Natural killer cell treated with Interleukin-12 subunit alpha and Interleukin-12 subunit beta and Interleukin-15 and Interleukin-18, amount 100 ng/mL, for 72 hours (primary cell): ENCODE measurements at places on chromosomes 7 and 10. TPM values are rescaled to one million over a fixed set of nuclear protein-coding genes. Genes with fewer than 3 reads are reported as not detected.
A peak's percentile ranks its signal among the peaks of the same experiment; 100 is the strongest.

The UTF1 gene
- not detected for total RNA-seq

GRCh38 chr7:30984359-30985107, 20.8 kb downstream of the GHRHR start:
- DNase-seq, result no peak
- H3K27ac ChIP-seq, result no peak overlapping the region
- H3K36me3 ChIP-seq, result no peaks in the 10 kb centered on the region
- no peak overlapping the region for H3K4me3 ChIP-seq
- peaks cover 30% of the 10 kb centered on the region for H3K27me3 ChIP-seq

- DNase-seq, result no peak
- H3K27ac ChIP-seq, result peak overlapping the region; percentile 83
- peaks cover 6% of the 10 kb centered on the region for H3K36me3 ChIP-seq
- H3K4me3 ChIP-seq, result peak overlapping the region; percentile 89
- H3K27me3 ChIP-seq, result no peaks in the 10 kb centered on the region
- peaks cover 17% of the 10 kb centered on the region for H3K4me1 ChIP-seq
Observed at GRCh38 chr10:70145166-70145665, 1.3 kb downstream of the TYSND1 start.

- no peak for DNase-seq
- H3K36me3 ChIP-seq, result peaks cover 7% of the 10 kb centered on the region
- H3K4me1 ChIP-seq, result peaks cover 32% of the 10 kb centered on the region
- no peaks in the 10 kb centered on the region for H3K27me3 ChIP-seq
- H3K27ac ChIP-seq, result no peak overlapping the region
Observed at GRCh38 chr7:6376820-6377219, 70.9 kb downstream of the DAGLB start.

- H3K4me1 ChIP-seq, result peaks cover 24% of the 10 kb centered on the region
- H3K27ac ChIP-seq, result no peak overlapping the region
- H3K4me3 ChIP-seq, result no peak overlapping the region
- peaks cover 22% of the 10 kb centered on the region for H3K36me3 ChIP-seq
- no peak for DNase-seq
Observed at GRCh38 chr10:73159038-73159648, 8.7 kb downstream of the ECD start.

The HMX2 gene
- total RNA-seq, result not detected

The CRTAC1 gene
- not detected for total RNA-seq

- no peak overlapping the region for H3K27ac ChIP-seq
- no peaks in the 10 kb centered on the region for H3K36me3 ChIP-seq
- DNase-seq, result no peak
- H3K4me3 ChIP-seq, result no peak overlapping the region
- no peaks in the 10 kb centered on the region for H3K4me1 ChIP-seq
Observed at GRCh38 chr10:57638411-57638810, 629.3 kb downstream of the IPMK start.

The TMEM178B gene
- total RNA-seq, result 8.2 TPM

GRCh38 chr10:18157881-18158280, 17.7 kb downstream of the CACNB2 start:
- H3K4me1 ChIP-seq, result no peaks in the 10 kb centered on the region
- DNase-seq, result no peak
- H3K4me3 ChIP-seq, result no peak overlapping the region

The EMX2 gene
- not detected for total RNA-seq

DNA sequence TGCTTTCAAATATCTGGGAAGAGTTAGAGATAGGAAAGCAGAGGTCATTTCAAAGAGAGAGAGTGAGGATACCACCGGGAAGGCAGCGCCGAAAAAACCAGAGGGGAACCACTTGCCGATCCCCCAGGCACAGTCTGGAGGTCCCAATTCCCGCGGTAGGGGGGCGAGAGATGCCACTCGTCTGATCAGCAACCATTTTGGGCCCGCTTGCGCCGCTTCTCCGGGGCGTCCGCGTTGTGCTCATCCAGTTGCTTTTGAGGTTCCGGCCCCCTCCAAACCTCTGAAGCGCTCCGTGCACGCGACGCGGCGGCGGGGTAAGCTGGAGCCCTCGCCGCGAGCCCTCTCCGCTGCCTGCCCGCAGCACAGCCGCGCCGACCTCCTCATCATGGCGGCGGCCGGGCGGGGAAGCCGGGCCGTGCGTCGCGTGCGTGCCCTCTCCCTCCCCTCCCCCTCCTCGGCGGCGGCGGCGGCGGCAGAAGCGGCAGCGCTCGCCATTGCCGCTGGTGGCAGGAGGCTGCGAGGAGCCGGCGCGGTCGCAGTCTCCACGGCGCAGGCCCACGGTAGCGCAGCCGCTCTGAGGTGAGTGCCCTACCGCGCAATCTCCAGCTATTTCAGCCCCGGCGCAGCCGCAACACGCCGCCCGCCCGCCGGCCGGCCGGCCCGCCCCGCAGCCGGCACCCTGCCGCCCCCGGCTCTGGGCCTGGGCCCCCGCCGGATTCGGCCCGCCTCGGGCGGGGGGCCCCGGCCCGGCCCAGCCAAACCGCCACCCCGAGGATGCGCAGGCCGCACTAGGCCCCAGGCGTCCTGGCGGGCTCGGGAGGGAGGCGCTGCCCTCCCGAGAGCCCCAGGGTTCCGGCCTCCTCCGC, at the start of gene NRF1:
Gene NRF1 (plus strand): TSS at position 475 of the 866 bp plus-strand sequence. CDS start 45,632 bp downstream, outside the sequence.
- H3K4me3 ChIP-seq, result peak within 1 kb of the TSS; percentile 99
- peaks cover 52% of the 10 kb centered on the region for H3K4me1 ChIP-seq
- peak; percentile 96 for DNase-seq
- H3K27ac ChIP-seq, result peak within 1 kb of the TSS; percentile 97
- H3K36me3 ChIP-seq, result peaks cover 13% of the 10 kb centered on the region

DNA sequence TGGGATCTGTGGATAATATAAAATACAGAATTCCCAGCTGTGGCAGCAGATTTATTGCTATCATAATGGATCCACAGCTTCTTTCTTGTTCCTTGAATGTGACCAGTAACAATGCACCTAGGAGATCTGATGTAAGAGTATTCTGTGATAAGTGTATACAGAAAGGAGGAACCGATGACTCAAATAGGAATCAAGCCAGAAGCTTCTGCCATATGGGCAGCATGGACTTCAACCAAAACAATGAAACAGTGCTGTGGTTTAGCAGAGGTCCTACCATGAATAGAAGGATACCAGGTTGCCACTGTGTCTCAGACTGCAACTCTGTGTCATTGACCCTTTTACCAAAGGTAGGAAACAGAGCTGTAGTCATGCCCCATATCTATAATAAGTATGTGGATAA, 81.8 kb downstream of the PTPRZ1 start:
- H3K4me3 ChIP-seq, result no peak overlapping the region
- H3K27me3 ChIP-seq, result no peaks in the 10 kb centered on the region
- no peak for DNase-seq
- H3K27ac ChIP-seq, result no peak overlapping the region
- H3K36me3 ChIP-seq, result no peaks in the 10 kb centered on the region

DNA sequence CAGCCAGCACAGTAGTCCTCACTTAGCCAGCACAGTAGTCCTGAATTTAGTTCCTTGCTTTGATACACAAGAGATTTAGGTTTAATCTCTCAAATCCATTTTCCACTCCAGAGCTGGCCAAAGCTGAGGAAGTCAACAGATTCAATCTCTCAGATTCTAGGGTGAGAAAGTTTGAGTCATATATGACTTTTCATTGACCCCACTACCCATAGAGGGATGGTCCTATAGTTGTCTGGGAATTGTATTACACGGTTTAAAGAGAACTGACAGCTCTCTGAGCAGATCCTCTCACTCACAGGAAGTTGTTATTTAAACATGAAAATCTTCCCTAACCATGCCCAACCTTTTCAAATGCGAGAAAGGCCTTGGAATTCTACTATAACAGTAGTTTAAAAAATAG, 641.8 kb upstream of the SEMA3D start:
- no peak overlapping the region for H3K27ac ChIP-seq
- H3K4me3 ChIP-seq, result no peak overlapping the region
- H3K36me3 ChIP-seq, result no peaks in the 10 kb centered on the region

The C10orf67 gene
- not detected for total RNA-seq

GRCh38 chr7:77464589-77464988, 48.4 kb upstream of the GSAP start:
- H3K27me3 ChIP-seq, result no peaks in the 10 kb centered on the region
- H3K27ac ChIP-seq, result no peak overlapping the region
- no peak for DNase-seq
- H3K4me1 ChIP-seq, result peaks cover 5% of the 10 kb centered on the region
- no peak overlapping the region for H3K4me3 ChIP-seq

- H3K27me3 ChIP-seq, result peaks cover 3% of the 10 kb centered on the region
- no peaks in the 10 kb centered on the region for H3K4me1 ChIP-seq
- H3K36me3 ChIP-seq, result no peaks in the 10 kb centered on the region
- DNase-seq, result no peak
Observed at GRCh38 chr10:128897401-128898129, 569.5 kb upstream of the MGMT start.

GRCh38 chr7:45078125-45078681, 10.6 kb downstream of the NACAD start:
- H3K4me3 ChIP-seq, result no peak overlapping the region
- H3K27ac ChIP-seq, result no peak overlapping the region
- no peak for DNase-seq
- H3K27me3 ChIP-seq, result no peaks in the 10 kb centered on the region
- peaks cover 38% of the 10 kb centered on the region for H3K4me1 ChIP-seq

DNA sequence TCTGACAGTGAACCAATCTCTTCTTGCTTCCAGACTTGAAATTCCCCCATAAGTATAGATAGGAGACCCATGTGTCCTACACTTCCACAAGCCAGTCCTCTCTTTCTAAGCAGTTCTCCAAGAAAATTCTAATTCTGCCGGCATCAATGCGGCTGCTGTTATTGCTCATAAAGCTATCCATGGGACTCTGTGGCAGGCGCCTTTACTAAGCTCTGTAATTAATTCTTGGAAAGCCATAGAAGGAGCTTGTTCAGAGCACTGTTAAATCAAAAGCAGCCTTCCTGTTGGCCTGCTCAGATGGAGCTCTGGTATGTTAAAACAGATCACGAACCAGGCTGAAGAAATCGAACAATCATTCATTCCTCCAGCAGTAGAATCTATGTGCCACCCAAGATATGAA, 244.3 kb upstream of the NFE2L3 start:
- H3K36me3 ChIP-seq, result no peaks in the 10 kb centered on the region
- H3K27me3 ChIP-seq, result peaks cover 7% of the 10 kb centered on the region
- no peak for DNase-seq
- H3K27ac ChIP-seq, result no peak overlapping the region

DNA sequence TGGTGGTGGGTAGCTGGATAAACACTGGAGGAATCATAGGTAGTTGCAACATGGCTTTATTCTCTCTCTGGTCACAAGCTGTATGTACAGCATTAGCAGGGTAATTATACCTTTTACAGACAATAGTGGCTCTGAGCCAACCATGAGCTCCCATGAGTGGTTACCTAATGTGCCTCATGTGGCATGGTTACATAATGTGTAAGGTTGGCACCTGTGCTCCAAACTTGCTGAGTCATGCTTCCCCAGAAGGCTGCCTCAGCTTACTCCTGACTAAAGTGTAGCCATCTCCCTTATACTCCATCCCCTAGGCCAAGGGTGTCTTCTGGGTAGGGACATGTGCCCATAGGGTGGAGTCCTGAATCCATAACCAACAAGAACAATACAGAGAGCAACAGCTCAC, 345.3 kb upstream of the SEMA3C start:
- DNase-seq, result no peak
- no peak overlapping the region for H3K27ac ChIP-seq

GRCh38 chr10:71821909-71822763, 28.9 kb downstream of the PSAP start:
- no peaks in the 10 kb centered on the region for H3K27me3 ChIP-seq
- peaks cover 17% of the 10 kb centered on the region for H3K36me3 ChIP-seq
- DNase-seq, result no peak
- H3K4me3 ChIP-seq, result no peak overlapping the region

- peaks cover 34% of the 10 kb centered on the region for H3K4me1 ChIP-seq
- H3K27ac ChIP-seq, result peak overlapping the region; percentile 27
- no peaks in the 10 kb centered on the region for H3K36me3 ChIP-seq
- H3K27me3 ChIP-seq, result peaks cover 19% of the 10 kb centered on the region
Observed at GRCh38 chr7:106073701-106074100, 38.4 kb downstream of the SYPL1 start.

The LIPJ gene
- total RNA-seq, result not detected

GRCh38 chr10:110279407-110279986, 25.2 kb downstream of the SMNDC1 start:
- DNase-seq, result peak; percentile 59
- H3K4me3 ChIP-seq, result no peak overlapping the region
- peaks cover 17% of the 10 kb centered on the region for H3K27me3 ChIP-seq

DNA sequence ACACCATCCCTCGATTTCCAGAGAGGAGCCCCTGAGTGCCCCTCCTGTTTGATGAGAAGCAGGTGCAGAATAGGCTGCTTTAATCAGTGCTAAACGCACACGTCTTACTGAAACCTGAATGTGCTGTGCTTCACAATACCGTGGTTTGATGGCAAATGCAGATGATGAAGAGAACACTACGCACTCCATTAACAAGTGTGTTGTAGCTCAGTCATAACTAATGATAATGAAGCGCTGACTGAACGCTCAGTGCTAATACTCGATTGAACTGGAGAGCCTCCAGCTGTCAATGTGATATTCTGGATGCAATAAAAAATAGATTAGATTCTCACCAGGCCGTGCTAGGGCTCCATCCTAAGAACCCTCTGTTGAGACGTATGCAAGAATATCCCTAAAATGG, 279.7 kb upstream of the PLPP4 start:
- H3K36me3 ChIP-seq, result no peaks in the 10 kb centered on the region
- H3K4me3 ChIP-seq, result no peak overlapping the region
- H3K27ac ChIP-seq, result no peak overlapping the region
- DNase-seq, result no peak
- H3K4me1 ChIP-seq, result no peaks in the 10 kb centered on the region

- no peak overlapping the region for H3K27ac ChIP-seq
- DNase-seq, result no peak
- H3K4me1 ChIP-seq, result peaks cover 9% of the 10 kb centered on the region
- peaks cover 14% of the 10 kb centered on the region for H3K27me3 ChIP-seq
- H3K4me3 ChIP-seq, result no peak overlapping the region
- H3K36me3 ChIP-seq, result no peaks in the 10 kb centered on the region
Observed at GRCh38 chr10:114618722-114619121, 39.4 kb downstream of the ABLIM1 start.

GRCh38 chr7:80150611-80151273, 16.1 kb downstream of the GNAI1 start:
- no peak for DNase-seq
- peaks cover 4% of the 10 kb centered on the region for H3K27me3 ChIP-seq
- H3K36me3 ChIP-seq, result no peaks in the 10 kb centered on the region
- H3K27ac ChIP-seq, result no peak overlapping the region
- no peaks in the 10 kb centered on the region for H3K4me1 ChIP-seq

GRCh38 chr10:78570633-78571235, 498.0 kb upstream of the ZMIZ1 start:
- no peak overlapping the region for H3K4me3 ChIP-seq
- peaks cover 10% of the 10 kb centered on the region for H3K27me3 ChIP-seq
- DNase-seq, result no peak
- no peak overlapping the region for H3K27ac ChIP-seq
- H3K36me3 ChIP-seq, result no peaks in the 10 kb centered on the region

- H3K4me3 ChIP-seq, result no peak overlapping the region
- H3K27me3 ChIP-seq, result peaks cover 11% of the 10 kb centered on the region
- H3K4me1 ChIP-seq, result no peaks in the 10 kb centered on the region
- no peak for DNase-seq
- no peaks in the 10 kb centered on the region for H3K36me3 ChIP-seq
Observed at GRCh38 chr10:1190791-1191490, 134.8 kb downstream of the WDR37 start.

- H3K4me3 ChIP-seq, result no peak overlapping the region
- no peaks in the 10 kb centered on the region for H3K36me3 ChIP-seq
- H3K27ac ChIP-seq, result no peak overlapping the region
- H3K27me3 ChIP-seq, result peaks cover 14% of the 10 kb centered on the region
- no peaks in the 10 kb centered on the region for H3K4me1 ChIP-seq
- DNase-seq, result no peak
Observed at GRCh38 chr7:39890411-39890810, 59.6 kb upstream of the CDK13 start.

- DNase-seq, result no peak
- no peak overlapping the region for H3K27ac ChIP-seq
- no peaks in the 10 kb centered on the region for H3K36me3 ChIP-seq
- H3K27me3 ChIP-seq, result peaks cover 20% of the 10 kb centered on the region
Observed at GRCh38 chr10:78980354-78980753, 88.4 kb upstream of the ZMIZ1 start.
